NCI-H2081 (cell line): ENCODE measurements at places on chromosomes 5 and 9.

- no peak for DNase-seq
Measured at GRCh38 chr9:13264788-13265187, 14.7 kb downstream of the MPDZ start.

GRCh38 chr5:78797936-78798672, 149.5 kb upstream of the LHFPL2 start:
- no peak for DNase-seq

GRCh38 chr5:7395432-7395946, 449 bp upstream of the ADCY2 start:
- no peak for DNase-seq

DNA sequence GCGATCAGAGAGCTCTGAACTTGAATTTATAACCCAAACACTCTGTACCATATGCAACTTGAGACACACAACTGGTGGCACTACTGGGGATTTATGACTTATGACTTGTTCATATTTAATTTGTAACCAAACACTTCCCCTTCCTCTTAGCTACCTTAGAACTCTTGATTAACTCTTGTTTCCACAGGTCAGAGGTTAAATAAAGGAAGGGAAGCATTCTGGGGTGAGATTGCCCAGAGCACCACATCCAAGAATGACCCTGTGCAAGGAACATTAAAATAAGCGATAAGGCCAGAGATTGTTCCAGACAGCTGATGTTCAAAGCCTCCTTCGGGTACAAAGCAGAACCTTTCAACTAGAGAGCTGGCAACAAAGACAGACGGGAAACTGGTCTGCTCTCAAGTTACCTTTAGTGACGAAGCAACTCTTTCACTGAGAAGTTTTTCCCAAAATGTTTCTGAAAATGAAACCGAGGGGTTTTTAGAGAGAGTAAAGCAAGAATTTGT, 242.6 kb downstream of the DENND1A start:
- no peak for DNase-seq

GRCh38 chr9:136231478-136232297, 13.9 kb downstream of the QSOX2 start:
- no peak for DNase-seq

DNA sequence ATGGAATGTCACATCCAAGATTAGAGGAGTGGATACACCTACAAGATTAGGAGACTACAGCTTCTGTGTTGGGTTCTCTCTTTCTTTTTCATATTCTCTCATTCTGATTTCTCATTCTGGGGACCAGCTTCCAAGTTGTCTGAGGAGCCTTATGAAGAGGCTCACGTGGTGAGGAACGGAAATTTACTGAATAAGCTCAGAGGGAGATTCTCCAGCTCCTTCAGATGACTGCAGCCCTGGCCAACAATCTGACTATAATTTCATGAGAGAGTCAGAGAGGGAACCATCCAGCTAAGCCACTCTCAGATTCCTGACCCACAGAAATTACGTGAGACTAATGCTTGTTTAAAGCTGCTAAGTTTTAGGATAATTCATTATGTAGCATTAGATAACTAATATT, 27.1 kb upstream of the TENT2 start:
- no peak for DNase-seq

- DNase-seq = no peak
Measured at GRCh38 chr5:59485107-59485506, 408.4 kb downstream of the PDE4D start.

GRCh38 chr9:102445181-102445747, 549.9 kb upstream of the CYLC2 start:
- DNase-seq = no peak

DNA sequence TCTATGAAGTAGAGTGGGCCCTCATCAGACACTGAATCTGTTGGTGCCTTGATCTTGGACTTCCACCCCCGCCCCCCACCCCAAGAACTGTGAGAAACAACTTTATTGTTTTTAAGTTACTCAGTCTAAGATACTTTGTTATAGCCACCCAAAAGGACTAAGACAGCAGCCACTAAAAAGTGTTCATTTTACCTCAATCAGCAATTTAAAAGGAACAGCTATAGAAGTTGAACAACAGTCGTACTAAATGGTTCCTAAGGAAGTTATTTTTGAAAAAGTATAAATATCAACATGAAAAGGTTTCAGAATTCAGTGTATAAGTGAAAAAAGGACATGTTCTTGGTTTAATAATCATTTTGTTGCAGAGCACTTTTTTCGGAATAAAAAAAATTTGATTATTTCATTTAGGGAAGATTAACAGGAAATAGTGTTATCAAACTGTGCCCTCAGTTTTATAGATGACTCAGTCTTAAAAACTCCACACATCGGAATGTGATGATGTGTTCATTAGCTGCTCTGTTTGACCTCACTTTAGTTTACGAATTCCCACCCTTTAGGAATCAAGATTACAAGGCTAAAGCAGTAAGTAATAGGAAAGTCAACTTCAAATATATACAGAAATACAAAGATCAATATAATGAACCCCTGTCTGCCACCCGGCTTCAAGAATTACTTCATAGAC, 71.2 kb downstream of the MTAP start:
- no peak for DNase-seq

- no peak for DNase-seq
Measured at GRCh38 chr9:110592044-110592830, 12.7 kb upstream of the SVEP1 start.

DNA sequence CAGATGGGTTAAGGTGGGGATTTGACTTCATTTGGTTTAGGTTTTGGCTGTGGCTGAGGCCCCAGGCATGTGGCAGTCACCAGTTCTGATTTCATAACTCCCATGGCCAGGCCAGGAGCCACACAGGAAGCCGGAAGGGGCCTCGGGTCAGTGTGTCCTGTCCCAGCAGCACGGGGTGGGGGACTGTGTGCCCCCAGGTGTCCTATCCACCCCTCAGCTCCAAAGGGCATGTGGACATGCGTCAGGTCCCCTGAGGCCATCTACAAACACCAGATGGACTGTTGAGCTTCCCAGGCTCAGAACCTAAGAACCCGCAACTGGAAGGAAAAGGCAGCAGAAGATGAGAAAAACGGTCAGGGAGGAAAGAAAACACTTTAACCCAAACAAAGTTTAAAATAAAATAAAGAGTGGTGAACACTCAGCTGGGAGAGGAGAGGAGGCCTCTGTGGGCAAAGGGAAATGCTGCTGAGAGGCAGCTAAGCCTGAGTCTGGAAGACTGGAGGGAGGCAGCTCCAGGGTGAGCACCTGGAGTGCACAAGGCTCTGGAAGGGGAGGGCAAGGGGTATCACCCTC, 260.8 kb downstream of the AUH start:
- no peak for DNase-seq
